ENCODE measurements at places on chromosomes 1 and 21. TPM values are rescaled to one million over a fixed set of nuclear protein-coding genes. Genes with fewer than 3 reads are reported as not detected.

DNA sequence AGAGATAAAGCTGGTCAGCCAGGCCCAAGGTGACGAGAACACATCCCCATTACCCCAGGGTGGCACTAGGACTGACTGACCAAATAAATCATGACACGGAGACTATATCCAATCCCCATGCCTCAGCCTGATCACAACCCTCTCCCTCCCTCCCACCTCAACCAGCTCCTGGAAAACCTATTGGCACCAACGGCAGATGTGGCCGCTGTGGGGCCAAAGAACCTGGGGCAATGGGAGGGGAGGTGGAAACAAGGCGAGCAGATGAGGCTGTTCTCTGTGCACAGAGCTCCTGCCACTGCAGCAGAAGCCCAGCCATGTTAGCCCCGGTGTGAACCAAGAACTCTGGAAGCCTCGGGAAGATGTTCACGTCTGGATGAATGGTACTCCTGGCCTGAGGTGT lies 77.6 kb downstream of the CD247 start:
- no peak overlapping the region for H3K27ac ChIP-seq
- no peak for DNase-seq
- no peaks in the 10 kb centered on the region for H3K36me3 ChIP-seq
- no peak overlapping the region for H3K4me3 ChIP-seq

DNA sequence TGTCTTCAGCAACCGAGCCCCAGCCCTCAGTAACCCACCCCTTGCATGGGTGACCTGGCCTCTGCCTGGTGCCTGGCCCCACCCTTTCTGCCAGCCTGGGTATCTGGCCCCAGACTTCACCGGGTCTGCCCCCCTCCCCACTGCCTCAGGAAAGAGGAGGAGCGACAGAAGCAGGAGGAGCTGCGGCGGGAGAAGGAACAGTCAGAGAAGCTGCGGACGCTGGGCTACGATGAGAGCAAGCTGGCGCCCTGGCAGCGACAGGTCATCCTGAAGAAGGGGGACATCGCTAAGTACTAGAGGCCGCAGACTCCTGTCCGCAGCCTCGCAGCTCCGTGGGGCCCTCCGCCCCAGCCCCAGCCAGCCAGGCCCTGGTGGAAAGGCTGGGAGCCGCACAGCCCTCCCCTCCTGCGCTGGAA lies 6.1 kb downstream of the TNFRSF25 start:
- peaks cover 37% of the 10 kb centered on the region for H3K27me3 ChIP-seq
- no peaks in the 10 kb centered on the region for H3K4me1 ChIP-seq
- DNase-seq = no peak
- H3K36me3 ChIP-seq = peaks cover 15% of the 10 kb centered on the region

DNA sequence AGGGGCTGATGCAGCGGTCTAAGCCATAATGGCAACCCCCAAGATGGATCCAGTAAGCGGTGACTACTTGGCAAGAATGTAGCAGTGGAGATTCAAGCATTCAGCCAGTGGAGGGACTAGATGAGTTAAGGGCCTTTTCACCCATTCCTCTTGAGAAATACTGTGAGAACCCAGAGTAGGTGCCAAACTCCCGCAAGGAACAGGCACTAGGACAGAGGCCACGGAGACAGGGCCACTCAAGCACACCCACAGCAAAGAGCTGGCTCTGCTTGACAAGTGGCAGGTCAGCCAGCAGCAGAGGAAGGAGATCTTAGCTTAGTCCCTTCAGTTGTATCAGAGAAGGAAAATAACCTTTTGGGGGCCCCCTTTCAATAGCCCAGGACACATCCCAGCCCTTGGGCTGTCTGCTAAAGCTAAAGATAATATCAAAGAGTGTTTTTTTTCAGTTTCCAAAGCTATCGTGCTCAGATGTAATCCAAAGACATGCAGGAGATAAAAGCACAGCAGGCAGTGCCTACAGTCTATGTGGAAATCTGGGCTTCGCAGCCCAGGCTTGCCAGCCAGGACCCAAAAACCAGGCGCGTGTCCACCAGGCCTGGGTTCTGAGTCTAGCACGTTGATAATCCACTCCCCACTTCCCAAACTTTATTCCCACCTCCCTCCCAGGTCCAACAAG lies 62.0 kb upstream of the GOLT1A start:
- peaks cover 1% of the 10 kb centered on the region for H3K4me1 ChIP-seq
- DNase-seq = no peak
- no peak overlapping the region for H3K27ac ChIP-seq
- H3K36me3 ChIP-seq = peaks cover 21% of the 10 kb centered on the region

- no peak overlapping the region for H3K4me3 ChIP-seq
- H3K36me3 ChIP-seq = no peaks in the 10 kb centered on the region
- no peaks in the 10 kb centered on the region for H3K27me3 ChIP-seq
- DNase-seq = no peak
- H3K27ac ChIP-seq = no peak overlapping the region
Observed at GRCh38 chr21:26177187-26177586, 6.6 kb upstream of the APP start.

- H3K4me3 ChIP-seq = no peak overlapping the region
- no peak overlapping the region for H3K27ac ChIP-seq
- DNase-seq = no peak
- H3K36me3 ChIP-seq = no peaks in the 10 kb centered on the region
- H3K27me3 ChIP-seq = no peaks in the 10 kb centered on the region
- peaks cover 2% of the 10 kb centered on the region for H3K4me1 ChIP-seq
Observed at GRCh38 chr1:100414693-100415497, 62.6 kb downstream of the CDC14A start.

GRCh38 chr1:206557636-206558473 lies 50.5 kb downstream of the RASSF5 start:
- DNase-seq = no peak
- no peak overlapping the region for H3K27ac ChIP-seq
- H3K27me3 ChIP-seq = peaks cover 5% of the 10 kb centered on the region
- H3K4me1 ChIP-seq = peaks cover 4% of the 10 kb centered on the region
- peak overlapping the region; percentile 40 for H3K4me3 ChIP-seq

MTF2 gene
- polyA plus RNA-seq = 9.5 TPM

Measured in IMR-90 (cell line).